ENCODE measurements at places on chromosomes 5 and 9.

DNA sequence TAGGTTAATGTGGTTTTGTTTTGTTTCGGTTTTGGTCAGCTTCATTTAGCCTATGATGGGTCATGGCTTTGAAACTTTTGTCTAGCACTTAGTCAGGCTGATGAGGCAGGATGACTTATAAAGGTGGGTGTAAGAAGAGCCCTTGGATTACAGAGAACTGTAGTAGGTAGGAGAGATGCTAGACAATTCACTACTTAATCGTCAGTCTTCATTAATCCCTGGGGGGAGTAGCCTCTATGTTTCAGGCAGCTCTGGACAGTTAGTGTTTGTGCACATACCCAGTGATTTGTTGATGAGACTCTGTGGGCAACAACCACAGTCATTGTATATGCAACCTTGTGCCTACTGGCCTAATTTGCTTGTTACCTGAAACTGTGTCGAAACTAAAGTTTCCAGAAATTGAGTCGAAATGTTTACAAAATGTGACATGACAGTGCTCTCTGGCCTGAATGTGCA is 113.3 kb downstream of the MTREX start:
- DNase-seq, result no peak

DNA sequence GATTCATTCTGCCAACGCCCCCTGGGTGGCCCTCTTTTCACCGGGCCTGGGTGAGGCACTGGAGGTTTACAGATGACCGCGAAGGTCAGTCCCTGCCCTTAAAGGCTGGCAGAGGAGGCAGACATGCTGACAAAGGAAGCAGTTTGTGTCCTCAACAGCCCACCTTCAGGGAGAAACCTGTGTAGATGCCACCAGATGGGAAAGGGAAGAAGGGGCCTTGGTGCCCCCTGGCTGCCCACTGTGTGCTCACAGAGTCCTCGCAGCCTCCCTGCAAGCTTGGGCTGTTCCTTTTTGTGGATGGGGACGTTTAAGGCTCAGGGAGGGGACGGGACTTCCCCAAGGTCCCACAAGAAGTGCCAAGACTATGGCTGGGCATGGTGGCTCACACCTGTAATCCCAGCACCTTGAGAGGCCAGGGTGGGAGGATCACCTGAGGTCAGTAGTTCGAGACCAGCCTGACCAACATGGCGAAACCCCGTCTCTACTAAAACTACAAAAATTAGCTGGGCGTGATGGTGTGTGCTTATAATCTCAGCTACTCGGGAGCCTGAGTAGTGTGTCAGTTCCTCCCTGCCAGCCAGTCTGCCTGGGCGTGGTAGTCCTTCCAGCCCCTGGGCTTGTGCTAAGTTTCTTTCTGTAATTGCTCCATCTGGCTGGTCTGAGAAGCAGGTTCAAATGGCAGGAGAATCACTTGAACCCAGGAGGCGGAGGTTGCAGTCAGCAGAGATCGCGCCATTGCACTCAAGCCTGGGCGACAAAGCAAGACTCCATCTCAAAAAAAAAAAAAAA is 36.2 kb downstream of the NEK6 start:
- DNase-seq, result no peak

- no peak for DNase-seq
Observed at GRCh38 chr9:100869326-100869725, 159.2 kb upstream of the PLPPR1 start.

DNA sequence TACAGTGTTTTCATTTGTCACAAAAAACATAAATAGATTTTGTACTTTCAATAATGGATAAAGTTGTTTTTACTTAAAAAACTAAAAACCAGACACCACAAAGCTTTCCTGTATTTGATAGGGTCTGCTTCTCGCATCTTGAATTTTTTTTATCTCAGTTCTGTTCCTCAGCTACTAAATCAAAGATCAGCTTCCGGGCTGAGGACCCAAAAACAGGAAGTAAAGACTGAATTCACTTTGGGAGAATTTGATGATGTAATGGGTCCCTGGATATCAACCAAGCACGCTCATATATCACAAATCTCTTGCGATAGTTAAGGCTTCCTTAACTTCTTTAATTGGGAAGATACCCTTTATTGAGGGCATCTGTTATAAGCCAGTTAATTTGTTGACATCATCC is 24.1 kb downstream of the ITK start:
- DNase-seq, result no peak

DNA sequence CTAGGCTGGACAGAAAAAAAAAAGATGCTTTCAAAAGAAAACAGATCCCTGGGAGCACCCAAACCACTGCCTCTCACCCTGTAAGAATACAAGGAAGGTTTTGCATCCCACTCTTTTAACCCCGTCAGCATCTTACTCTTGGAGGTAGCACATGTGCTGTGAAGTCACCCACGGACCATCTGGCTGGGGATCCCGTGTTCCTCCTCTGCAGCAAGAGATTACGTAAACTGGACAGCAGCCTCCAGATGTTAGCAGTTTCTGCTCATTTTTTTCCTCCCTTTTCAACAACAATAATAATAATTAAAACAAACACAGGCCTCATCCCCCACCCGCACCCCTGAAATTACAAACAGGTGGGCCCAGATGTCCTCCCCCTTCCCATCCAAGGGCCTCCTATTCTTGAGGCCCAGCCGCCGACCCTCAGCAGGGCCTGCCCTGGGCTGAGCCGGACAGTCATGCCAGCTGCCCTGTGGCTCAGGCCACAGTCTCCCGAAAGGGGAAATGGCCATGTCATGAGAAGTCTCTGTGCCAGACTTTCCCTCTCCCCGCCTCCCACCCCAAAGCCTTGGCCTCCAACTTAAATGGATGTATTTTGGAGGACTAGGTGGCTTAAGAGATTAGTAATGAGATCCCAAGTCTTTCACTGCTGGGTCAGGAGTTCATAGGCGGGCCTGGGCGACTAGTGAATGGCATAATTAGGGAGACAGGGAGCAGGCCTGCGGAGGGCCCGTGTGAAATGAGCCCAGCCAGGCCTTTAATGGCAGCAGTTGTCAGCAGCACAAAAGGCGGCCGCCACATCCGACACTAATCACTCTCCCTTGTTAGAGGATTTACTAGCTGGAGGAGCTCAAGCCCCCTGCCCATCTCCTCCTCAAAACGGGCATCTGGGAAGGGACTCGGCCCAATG is 165.1 kb downstream of the PAPPA start:
- no peak for DNase-seq

GRCh38 chr9:12719431-12719830 is 26.2 kb downstream of the TYRP1 start:
- no peak for DNase-seq

All from stimulated activated CD8-positive, alpha-beta memory T cell treated with anti-CD3 and anti-CD28 coated beads, Interleukin-15, amount 100 ng/mL, for 1 hour (primary cell).